D721Med (cell line): ENCODE measurements at places on chromosomes 5 and 9.

- no peak for DNase-seq
These were observed 453.5 kb downstream of the GADD45G start for GRCh38 chr9:90058182-90058763.

DNA sequence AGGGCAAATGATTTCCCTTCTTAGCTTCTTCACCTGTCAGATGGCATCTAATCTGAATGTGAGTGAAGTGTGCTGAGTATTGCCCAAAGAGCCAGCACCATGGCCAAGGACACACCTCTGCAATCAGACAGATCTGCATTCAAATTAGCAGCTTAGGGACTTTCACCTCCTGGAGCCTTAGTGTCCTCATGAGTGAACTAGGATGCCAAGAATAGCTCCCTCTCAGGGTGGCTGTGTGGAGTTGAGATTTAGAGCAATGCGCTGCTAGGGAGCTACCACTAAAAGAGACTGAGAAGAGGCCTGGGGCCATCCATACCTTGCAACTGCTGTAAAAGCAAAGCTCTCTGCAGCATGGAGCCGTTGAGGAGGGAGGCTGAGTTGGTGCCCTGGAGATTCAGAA lies 1.4 kb downstream of the CIZ1 start:
- DNase-seq: no peak

DNA sequence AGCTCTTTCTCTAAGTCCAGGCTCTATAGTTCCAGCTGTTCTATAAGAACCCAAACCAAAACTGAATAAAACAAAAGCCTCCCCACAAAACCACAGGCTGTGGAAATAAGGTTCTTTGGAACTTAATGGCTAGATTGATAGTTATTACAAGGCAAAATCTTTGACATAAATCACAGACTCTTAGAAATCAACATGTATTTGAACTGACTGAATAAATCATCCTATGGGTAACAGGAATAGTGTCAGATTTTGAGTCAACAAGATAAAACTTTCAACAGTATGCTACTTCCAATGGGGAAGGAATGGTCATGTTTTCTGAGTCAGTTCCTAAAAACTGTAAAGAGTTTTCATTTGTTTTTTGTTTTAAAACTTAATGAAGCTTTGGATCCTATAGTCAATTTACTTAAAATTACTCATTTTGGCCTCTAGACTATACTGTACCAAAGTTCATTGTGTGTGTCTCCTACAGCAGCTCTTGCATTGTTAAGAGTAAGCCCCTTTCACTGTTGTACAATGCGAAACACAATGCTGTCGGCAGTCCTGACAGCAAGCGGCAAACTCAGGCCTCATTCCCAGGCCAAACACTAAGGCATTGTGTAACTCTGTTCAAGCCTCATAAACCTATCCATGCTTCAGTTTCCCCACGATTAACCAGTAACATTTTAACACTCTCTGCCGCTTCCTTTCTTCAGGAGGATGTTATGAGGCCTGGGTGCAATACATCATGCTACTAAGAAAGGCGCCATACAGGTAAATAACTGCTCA lies 134.1 kb downstream of the ARL15 start:
- no peak for DNase-seq

- no peak for DNase-seq
These were observed 724 bp downstream of the SGTB start for GRCh38 chr5:65721050-65721719.

DNA sequence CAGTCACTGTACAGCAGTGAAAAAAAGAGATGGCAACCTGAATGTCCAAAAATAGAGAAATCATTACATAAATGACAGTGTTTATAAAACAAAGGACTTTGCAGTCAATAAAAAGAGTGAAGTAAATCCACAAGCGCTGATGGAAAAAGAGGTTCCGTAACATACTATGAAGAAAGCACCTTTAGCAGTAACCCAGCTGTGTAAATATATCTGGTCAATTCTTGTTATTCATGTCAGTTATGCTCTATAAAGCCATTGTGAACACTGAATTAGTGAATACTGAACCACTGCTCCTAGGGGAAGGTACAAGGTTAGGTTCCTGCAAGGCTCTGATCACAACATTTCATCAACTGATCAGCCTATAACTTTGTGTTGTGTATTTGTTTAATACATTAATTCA lies 39.5 kb downstream of the CCNJL start:
- DNase-seq: no peak

GRCh38 chr9:18485714-18486113 lies 11.8 kb downstream of the ADAMTSL1 start:
- DNase-seq: no peak

DNA sequence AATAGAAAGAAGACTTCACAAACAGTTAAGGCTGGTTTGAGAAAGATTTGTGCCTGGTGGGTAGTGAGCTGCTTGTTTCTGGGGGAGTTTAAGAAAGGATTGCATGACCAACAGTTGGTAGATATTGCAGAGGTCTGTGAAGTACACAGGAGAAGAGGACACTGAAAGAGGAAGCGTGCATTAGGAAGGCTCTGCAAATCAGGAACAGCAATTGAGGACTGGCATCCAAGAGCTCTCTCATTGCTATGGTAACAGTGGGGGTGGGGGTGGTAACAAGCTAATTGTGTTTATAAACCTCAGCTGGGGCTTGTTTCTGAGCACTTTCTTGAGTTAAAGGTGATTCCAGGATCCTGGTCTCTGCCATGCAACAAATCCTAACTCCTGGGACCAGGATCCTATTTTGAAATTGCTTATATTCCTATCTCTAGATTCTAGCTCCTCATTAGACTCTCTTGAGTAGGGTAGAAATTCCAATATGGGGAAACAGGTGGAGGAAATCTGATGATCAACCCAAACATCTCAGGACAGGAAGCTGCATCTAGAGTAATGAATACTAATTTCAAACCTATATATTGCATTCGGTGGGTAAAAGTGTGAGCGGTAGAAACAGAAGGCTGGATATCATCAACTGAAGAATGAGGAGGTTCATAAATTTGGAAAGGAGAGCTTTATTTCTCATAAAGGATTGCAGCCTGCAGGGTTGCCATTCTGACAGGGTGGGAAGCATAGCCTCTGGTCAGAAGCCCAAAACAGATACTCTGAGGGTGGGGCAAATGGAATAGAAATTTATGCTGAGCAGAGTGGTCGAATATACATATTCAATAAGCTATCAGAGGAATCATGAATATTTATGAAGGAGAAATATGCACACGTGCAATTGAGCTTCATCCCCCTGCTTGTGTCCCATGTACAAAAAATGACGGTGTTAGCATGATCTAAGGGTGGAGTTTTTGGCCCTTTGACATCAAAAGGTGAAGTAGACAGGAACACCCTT lies 79.4 kb downstream of the PTTG1 start:
- DNase-seq: no peak

- DNase-seq: no peak
These were observed 19.8 kb downstream of the TDRD7 start for GRCh38 chr9:97431549-97432143.

DNA sequence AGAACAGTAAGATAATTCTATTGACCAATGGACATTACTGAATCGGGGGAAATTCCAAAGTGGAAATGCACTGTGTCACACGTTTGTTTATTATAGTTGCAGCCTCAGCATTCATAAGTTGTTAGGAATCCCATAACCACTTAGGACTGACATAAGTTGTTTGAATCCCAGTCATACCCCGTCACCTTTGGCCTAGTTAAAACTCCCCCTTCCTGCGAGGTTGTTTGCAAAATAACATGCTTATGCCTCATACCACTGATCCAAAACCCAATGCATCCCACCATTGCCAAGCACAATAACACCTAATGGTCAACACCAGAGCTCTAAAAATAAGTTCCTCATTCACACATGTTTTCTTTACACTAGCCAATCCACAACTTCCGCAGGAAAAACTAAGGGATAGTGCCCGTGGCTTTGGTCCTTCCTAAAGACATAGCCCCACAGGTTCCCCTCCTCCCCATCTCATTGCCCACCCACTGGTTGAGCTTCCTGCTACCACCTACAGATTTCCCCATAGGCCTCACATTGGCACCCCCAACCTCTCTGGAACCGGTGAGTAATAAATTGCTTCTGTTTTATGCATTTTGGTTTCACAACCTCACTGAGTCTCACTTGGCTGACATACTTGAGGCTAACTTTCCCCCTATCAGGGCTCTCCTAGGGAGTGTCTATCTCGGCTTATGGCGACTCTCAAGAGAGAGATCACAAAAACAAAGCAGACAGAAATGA lies 42.3 kb upstream of the MUSK start:
- DNase-seq: no peak

DNA sequence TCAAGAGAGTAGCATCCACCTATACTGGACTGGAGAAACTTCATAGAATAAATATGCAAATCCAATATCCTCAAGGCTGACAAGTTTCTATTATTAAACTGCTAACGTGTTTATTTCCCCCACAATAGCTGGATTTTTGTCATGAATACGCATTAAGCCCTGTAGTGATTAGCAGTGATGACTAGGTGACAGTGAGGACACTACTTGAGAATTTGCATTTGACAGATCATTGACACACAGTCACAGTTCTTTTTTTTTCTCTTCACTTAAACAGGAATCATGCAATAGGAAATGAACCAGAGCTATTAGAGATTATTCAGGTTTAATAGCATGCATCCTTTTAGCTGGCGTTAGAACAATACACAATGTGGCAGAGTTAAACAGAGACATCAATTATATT lies 35.3 kb downstream of the MPDZ start:
- DNase-seq: no peak
